ENCODE measurements at places on chromosomes 7 and 10.

- DNase-seq: no peak
Measured at GRCh38 chr7:32943252-32944030, 13.8 kb upstream of the FKBP9 start.

DNA sequence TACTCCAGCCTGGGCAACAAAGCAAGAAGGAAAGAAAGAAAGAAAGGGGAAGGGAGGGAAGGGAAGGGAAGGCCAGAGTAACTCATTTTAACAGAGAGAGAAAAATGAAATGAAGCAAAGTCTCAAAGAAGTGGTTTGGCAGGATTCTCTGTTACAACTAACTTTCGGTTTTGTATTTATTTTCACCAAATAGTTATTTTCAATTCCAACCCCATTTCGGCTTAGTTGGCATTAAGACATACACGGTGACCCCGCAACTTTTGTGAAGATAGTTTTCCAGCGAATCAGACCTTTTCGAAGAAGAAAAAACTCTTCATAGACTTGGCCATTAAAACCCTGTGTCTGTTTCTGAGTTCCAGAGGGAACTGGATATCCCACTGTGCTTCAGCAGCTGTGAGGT lies 45.2 kb upstream of the LYZL2 start:
- no peak for DNase-seq

DNA sequence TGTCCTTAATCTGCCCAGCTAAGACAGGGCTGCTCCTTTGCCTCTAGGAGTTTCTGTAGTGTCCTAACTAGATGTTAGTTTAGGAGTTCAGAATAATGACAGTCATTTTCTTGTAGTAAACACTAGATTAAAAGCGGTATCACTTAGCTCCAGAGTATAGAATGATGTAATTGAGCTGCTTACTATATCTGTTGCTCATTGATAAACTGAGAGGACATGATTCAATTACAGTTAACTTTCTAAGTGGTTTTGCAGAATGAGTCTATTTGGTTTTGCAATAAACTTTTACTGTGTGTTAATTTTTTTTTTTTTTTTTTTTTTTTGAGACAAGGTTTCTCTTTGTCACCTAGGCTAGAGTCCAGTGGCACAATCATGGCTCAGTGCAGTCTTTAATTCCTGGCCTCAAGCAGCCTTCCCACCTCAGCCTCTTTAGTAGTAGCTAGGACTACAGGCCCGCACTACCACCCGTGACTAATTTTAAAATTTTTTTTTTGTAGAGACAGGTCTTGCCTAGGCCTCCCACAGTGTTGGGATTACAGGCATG lies 1.8 kb downstream of the STMP1 start:
- DNase-seq: no peak

- no peak for DNase-seq
Measured at GRCh38 chr10:71344993-71345480, 26.0 kb downstream of the SLC29A3 start.

DNA sequence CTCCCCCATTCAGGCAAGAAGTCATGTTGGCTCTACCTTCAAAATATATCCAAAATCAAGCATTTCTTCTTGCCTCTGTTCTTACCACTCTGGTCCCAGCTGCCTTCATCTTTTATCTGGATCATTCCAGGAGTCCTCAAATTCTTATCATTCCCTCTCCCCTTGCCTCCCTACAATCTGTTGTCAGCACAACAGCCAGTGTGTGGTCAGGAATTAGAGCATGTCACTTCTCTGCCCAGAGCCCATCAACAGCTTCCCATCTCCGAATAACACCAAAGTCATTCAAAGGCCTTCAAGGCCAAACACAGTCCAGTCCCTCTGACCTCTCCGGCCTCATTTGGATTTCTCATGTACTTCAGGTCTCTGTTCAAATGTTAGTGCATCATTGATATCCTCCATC lies 70.4 kb downstream of the DENND11 start:
- no peak for DNase-seq
